HFFc6 (cell line): ENCODE measurements at places on chromosomes 12 and 14.

DNA sequence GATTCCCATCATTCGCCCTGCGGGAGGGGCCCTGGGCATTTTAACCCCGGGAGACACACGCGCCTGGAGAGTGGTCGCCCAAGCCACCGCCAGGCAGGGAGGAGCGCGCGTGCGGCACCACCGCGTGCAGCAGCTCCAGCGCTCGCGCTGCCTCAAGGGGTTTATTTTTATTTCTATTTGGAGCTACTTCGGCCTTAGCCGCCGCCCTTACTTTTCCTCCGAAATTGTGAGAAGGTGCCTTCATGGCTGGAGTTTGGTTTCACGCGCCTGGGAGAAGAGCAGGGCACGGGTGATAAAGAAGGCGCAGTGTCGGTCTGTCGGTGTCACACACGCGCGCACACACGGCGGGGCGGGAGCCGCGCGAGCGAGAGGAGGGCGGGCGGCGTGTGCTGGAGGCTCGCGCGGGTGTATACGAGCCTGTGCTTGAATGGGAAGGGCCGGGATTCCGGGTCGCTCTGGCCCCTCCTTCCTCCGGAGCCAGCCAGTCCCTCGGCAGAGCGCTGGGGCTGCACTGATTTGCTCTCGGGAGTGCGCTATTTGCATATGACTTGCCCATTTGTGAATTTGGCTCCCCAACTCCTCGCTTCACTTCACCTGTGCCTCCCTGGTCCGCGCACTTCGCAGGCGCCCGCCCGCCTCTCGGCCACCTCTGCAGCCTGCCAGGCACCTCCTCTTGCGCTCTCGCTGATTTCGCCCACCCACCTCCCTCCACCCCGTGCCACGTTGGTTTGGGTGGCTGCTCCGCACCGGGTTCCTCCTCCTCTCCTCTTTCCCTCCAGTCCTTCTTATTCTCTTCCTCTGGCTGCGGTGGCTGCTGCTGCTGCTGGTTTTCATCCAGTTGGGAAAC lies 932.3 kb downstream of the DIO2 start:
- H3K4me1 ChIP-seq = peaks cover 12% of the 10 kb centered on the region; the same call in 1 of the 2 replicates
- no peaks in the 10 kb centered on the region for H3K36me3 ChIP-seq
- H3K27ac ChIP-seq = no peak overlapping the region; the same call in 1 of the 2 replicates
- H3K27me3 ChIP-seq = peaks cover 31% of the 10 kb centered on the region
- peak overlapping the region; percentile 85 for H3K4me3 ChIP-seq

DNA sequence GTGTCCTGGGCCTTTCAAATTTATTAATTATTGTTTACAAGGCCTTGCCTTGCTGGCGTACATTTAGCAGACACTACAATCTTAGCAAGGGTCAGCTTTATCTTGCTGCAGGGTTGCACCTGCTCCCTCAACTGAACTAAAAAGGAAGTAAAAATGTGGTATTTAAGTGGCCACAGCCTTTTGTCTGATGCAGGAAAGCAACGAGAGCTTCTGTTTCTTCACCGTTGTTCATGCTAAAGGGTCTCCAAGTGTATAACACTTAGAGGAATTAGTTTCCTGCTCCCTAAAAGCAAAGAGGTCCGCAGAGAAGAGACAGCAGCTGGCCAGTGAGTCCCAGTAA lies 62.8 kb upstream of the EGLN3 start:
- H3K4me1 ChIP-seq = no peaks in the 10 kb centered on the region
- DNase-seq = no peak
- no peak overlapping the region for H3K4me3 ChIP-seq
- H3K27ac ChIP-seq = no peak overlapping the region

GRCh38 chr12:22299294-22299912 lies 35.1 kb downstream of the ST8SIA1 start:
- no peak overlapping the region for H3K27ac ChIP-seq
- no peaks in the 10 kb centered on the region for H3K4me1 ChIP-seq
- no peak for DNase-seq
- H3K27me3 ChIP-seq = no peaks in the 10 kb centered on the region; the same call in none of the 2 replicates

- H3K27ac ChIP-seq = peak overlapping the region; percentile 90
- H3K4me1 ChIP-seq = peaks cover 84% of the 10 kb centered on the region
- no peaks in the 10 kb centered on the region for H3K27me3 ChIP-seq
- peaks cover 19% of the 10 kb centered on the region for H3K36me3 ChIP-seq
Observed at GRCh38 chr12:47085815-47086252, 6.1 kb upstream of the AMIGO2 start.

GRCh38 chr14:53855127-53855526 lies 101.5 kb downstream of the BMP4 start:
- no peak for DNase-seq
- no peak overlapping the region for H3K4me3 ChIP-seq
- H3K36me3 ChIP-seq = no peaks in the 10 kb centered on the region
- H3K27me3 ChIP-seq = peaks cover 7% of the 10 kb centered on the region; the same call in 1 of the 2 replicates
- peaks cover 28% of the 10 kb centered on the region for H3K4me1 ChIP-seq
- H3K27ac ChIP-seq = no peak overlapping the region

DNA sequence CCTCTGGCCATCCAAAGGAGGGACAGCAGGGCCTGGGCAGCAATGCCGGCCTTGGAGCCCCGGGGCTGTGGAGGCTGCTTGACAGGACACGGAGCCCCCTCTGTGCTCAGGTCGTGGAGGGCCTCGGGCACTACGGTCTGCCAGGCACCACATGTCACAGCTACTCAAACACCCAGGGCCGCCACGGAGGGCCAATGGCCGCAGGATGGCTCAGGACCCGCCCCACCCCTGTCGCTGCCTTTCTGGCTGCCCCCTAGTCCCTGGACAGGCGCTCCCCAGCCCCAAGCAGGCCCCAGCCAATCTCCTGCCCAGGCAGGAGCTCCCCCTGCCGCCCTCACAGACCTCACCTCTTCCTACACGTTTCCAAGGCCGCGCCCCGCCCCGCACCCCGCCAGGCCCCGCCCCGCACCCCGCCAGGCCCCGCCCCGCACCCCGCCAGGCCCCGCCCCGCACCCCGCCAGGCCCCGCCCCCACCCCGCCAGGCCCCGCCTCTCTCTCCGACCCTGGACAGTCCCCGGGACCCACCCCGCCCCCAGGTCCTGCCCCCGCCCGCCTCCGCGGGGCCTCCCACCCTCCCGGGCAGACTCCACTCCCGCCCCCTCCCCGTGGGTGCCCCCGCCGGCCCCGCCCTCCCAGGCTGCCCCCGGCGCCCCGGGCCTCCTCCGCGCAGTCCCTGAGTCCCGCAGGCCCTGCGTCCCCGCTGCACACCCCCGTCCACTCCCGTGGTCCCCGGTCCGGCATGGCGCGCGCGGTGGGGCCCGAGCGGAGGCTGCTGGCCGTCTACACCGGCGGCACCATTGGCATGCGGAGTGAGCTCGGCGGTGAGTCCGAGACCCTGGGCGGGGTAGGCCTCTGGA lies at the start of gene ASPG:
Gene ASPG (plus strand): TSS at position 669 of the 857 bp plus-strand sequence. CDS start 71 bp downstream, at position 740.
- no peak within 1 kb of the TSS for H3K27ac ChIP-seq
- no peak within 1 kb of the TSS for H3K4me3 ChIP-seq
- peaks cover 16% of the 10 kb centered on the region for H3K27me3 ChIP-seq
- no peak for DNase-seq
- no peaks in the 10 kb centered on the region for H3K4me1 ChIP-seq

DNA sequence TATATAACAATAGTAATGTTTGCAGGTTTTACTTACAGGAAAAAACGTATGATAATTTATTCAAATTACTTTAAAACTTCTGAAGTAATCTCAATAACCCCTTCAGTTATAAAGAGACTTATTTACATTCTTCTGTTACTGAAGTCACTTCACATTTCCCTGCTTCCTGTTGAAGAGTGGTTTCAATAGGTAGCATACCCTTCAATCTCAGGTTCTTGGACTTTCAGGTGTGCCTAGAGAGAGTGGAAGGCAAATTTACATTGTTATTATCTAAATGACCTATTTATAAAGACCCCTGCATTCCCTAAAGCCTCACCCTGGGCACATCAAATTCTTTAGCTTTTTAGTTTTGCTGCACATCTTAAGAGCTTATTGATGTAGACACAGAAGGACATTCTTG lies 137.6 kb upstream of the AEBP2 start:
- H3K4me3 ChIP-seq = no peak overlapping the region
- H3K36me3 ChIP-seq = peaks cover 7% of the 10 kb centered on the region
- peaks cover 17% of the 10 kb centered on the region for H3K4me1 ChIP-seq
- DNase-seq = no peak
- H3K27me3 ChIP-seq = no peaks in the 10 kb centered on the region

DNA sequence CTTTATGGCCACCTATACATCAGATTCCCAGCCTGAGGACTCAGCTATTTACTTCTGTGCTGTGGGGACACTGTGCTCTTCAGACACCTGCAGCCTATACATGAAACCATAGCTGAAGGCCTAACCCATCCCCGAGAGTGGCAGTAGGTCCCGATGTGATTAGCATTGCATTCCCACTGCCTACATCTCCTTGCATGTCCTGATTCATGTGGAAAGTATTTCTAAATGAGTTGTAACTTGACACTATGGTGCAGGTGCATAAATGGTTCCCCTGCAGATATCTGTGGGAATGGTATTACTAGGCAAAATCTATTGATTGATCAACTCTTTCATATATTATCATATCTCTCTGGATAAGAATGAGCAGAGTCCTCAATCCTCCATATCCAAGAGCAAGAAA lies 433.5 kb downstream of the DAD1 start:
- no peak for DNase-seq
- no peaks in the 10 kb centered on the region for H3K36me3 ChIP-seq
- peaks cover 3% of the 10 kb centered on the region; the same call in 1 of the 2 replicates for H3K27me3 ChIP-seq
- no peaks in the 10 kb centered on the region for H3K4me1 ChIP-seq
